Gastroesophageal sphincter (tissue), 4 donors: ENCODE measurements at places on chromosomes 2 and 18. TPM values are rescaled to one million over a fixed set of nuclear protein-coding genes. Genes with fewer than 3 reads are reported as not detected.

GRCh38 chr18:79246309-79247108, 149.2 kb upstream of the NFATC1 start:
- ATAC-seq = peak; percentile 91

- ATAC-seq = peak; percentile 50
Measured at GRCh38 chr2:222703886-222704285, 32.4 kb downstream of the MOGAT1 start.

Gene NEDD4L
- 50.9 TPM for total RNA-seq

Gene GPAT2
- total RNA-seq = 3.4 TPM

DNA sequence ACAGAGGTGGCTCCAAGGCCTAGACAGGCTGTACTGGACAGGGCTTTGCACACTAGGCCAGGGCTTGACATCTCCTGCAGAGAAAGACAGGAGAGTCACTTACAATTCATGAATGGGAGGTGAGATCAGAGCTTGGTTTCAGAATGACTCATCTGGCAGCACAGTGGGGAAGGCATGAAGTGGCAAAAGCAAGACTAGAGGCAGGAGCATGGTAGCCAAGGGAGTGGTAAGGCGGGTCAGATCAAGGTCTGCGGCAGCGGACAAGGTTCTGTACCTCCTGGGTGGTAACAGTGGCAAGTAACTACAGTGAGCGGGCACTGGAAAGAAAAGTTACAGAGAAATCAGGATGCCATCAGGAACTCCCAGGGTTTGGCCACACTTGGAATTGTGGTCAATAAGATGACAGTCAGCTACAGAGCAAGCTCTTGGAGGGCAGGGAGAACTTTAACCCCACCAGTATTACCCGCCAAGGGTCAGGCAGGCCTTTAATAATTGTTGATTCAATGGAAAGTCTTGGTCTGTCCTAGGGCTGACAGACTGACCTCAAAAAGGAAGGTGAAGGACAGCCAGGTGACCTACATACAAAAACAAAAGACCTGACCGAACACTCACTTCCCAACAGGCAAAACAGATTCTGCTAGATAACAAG, 5.7 kb downstream of the MCFD2 start:
- ATAC-seq = no peak

Gene GAD1
- not detected for total RNA-seq

DNA sequence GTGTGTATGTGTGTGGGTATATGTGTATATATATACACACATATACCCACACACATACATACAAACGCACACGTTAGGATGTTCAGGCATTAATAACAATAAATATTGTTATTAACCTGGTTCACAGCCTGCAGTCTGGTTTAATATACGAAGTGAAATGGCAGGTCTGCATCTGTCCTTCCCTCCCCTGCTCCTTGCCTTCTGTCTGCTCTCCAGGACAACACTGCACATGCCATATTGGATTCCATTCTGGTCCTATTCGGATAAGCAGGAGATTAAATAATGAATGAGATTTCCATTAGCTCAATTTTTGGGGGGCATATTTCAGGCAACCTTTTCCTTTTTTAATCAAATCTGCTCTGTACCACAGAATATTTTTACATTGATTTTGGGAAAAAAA, 158.0 kb downstream of the CELF4 start:
- no peak for ATAC-seq

DNA sequence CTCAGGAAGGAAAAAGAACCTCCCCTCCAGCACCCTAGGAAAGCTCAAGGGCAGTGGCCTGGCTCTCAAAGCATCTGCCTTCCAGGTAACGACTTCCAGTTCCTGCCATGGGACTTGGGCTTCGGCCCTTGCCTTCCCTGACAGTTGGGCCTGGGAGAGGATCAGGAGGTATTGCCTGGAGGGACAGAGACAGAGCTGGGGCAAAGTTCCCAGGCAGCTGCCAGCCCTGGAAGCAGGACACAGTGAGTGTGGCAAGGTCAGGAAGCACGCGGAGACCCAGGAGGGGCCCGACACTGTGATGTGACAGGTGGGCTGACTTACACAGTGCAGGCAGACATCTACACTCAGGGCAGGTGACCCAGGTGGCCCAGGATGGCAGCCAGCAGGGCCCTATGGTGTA, 87.5 kb upstream of the BOD1L2 start:
- ATAC-seq = peak; percentile 17

DNA sequence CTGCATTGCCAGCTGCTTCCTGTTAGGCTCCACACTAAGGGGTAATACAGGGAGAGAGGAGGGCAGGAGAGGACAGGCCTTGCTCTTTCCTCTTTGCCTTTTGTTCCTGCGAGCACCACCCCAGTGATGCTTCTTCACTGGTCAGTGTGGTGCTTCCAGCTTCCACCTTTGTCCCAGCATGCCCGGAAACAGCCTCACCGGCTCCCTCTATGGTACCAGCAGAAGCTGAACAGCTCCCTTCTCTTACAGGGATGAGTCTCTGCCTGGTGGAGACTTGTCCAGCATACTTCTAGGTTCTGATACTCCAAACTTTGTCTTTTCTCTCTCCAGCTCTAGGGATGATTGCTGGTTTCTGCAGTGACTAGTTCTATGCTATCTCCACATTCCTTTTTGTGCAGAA, 413.3 kb downstream of the TSN start:
- no peak for ATAC-seq
